Erythroblast (primary cell): ENCODE measurements at places on chromosomes 3 and 15.

DNA sequence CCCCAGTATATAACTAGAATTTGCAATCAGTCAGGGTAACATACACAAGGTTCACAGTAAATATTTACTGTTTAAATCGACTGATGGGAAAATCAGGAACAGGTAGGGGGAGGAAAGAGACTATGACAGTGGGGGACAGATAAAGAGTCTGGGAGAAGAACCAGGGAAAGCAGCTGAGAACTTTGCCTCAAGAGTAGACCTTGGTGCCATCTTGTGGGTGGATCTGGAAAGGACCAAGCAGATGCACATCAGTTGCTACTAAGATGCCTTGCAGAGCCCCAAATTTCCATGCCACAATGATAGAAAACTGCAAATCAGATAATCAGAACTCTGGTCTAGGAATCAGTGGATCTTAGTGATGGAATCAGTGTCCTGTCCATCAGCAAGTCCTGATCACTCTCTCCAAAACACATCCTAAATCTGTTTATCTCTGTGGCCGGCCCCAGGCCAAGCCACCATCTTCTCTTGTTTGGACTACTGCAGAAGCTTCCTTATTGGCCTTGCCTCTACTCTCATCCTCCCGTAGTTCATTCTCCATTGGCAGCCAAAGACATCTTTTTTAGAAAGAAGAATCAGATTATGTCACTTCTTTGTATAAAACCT lies 62.7 kb downstream of the PDE8A start:
- DNase-seq, result peak; percentile 35

DNA sequence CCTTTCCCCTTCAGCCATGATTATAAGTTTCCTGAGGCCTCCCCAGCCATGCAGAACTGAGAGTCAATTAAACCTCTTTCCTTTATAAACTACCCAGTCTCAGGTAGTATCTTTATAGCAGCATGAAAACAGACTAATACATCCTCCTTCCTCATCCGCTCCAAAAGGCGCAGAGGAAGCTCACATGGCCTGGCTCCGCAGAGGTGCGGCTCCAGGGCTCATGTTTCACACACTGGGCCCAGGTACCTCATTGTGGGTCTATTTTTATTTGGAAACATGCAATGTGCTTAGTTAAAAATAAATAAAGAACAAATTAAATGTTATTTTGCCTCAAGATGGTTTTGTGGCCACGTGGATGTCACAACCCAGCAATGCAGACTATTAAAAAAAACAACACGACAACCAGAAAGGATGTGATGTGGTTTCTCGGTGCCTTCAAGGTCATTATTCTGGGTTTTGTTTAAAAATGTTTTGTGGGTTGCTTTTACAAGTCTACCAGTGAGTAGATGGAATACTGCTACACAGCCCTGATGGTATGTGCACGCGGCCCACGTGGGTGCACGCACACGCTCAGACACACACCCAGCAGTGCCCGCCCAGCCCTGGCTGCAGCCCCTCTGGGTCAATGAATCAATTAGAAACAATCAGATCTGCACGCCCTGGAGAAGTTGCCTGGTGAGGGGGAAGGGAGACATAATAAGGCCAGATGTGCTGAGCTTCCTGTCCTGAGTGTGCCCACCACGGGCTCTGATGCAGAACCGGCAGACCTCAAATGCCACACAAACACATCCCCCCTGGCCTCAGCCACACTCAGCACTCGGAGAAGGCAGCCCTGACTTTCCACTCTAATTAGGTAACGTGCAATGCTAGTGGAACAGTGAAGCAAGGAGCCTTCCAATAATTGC lies 140.1 kb downstream of the ADAMTS17 start:
- DNase-seq, result no peak

- DNase-seq, result peak; percentile 75
Observed at GRCh38 chr3:194487289-194488054, 670 bp upstream of the ATP13A3 start.

- DNase-seq, result no peak
Observed at GRCh38 chr15:60372756-60373155, 25.0 kb downstream of the ANXA2 start.

DNA sequence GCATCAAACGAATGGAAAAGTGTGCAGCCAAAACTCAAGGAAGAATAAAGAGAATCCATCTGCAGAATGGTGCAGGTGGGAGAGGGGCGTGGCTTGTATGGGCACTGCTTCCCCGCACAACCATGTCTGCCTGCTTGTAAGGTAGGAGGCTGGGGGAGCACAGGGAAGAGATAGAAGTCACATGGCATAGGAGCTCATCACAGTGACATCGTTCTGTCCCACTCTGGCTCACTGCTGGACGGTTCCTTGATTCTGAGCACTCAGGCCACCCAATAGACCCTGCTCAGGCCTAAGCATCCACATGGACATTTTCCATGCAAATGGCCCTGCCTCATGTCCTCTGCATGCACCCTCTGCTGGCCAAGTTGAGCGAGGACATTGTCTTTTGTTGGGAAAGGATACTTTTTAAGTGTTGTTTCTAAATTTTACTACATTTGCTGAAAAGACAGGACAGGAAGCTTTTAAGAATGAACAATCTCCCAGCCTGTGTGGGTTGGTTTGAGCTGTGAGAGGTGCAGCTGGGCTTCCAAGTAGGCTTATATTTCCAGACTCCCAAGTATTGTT lies 3.1 kb downstream of the MYLK start:
- DNase-seq, result peak; percentile 3

GRCh38 chr3:58214484-58215316 lies 3.9 kb upstream of the DNASE1L3 start:
- no peak for DNase-seq

DNA sequence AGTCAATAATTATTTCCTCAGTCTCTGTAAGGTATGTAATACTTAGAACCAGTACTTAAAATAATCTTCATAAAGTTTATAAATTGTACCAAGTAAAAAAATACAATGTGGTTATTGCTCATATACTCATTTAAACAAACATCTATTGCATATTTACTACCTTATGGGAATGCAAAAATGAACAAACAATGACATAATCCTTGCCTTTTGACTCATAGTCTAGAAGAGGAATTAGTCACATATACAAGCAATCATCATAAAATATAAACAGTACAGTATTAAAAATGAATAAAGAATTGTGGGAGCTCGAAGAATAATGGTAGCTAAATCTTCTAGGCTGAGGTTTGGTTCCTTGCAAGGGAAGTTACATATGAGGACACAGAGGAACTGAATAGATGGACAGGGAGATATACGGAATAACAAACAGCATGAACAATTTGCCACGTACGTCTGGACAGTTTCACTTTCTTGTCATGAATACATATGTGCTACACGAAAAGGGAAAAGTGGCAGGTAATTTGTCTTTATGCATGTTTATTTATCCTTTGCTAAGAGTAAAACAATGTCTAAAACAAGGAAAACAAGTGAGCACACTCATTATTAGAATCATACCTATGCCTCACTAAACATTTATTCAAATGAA lies 17.2 kb downstream of the IMPG2 start:
- DNase-seq, result no peak

DNA sequence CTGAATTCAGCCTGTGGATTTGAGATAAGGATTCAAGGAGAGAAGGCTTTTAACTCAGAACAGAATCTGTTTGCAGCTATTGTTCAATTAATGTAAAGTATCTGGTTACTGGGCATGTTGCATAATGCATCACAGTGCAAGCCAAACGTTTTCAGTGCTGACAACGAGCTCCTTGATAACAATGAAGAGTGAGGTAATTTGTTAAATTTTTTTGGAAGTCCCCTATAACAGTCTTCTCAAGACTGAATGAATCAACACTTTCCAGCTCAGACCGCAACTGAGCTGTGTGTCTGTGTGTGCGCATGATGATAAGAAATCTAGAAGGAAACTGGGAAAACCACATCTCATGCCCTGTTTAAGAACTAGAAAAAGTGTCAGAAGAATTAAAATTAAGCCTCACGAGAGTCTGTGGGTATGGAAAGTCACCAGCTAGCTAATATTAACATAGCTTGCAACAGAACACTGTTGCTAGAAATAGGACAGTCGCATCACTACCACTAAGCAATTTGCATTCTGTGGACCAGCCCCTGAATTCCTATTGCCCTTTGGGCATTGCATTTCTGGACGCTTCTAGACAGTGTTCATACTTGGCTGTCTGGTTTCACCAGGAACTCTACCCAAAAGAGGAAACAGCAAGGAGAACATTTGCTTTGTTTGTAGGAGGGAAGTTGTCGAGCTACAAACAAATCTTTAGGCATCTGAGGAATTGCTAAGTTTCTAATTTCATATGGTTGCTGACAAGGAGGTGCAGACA lies 43.7 kb upstream of the ATP2C1 start:
- peak; percentile 94 for DNase-seq

- peak; percentile 30 for DNase-seq
Observed at GRCh38 chr3:183698756-183699155, 1.2 kb downstream of the YEATS2 start.

DNA sequence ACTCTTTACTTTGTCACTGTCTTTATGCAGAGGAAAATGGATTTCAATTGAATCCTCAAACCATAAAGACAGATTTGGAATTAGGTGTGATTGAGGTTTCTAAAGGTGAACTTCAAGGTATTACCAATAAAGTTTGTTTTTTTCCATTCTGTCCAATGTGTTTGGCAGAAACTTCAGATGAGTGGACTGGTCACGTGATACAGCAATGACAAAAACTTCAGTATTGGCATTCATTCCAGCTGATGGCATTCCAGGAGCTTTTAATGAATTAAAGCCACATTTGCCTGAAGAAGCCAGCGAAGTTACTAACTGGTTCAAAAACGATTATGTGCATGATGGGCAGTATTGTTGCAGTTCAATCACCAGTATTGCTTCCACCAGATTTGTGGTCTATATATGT lies 4.5 kb upstream of the MASP1 start:
- DNase-seq, result no peak

GRCh38 chr3:172221547-172221946 lies 182.2 kb downstream of the FNDC3B start:
- DNase-seq, result no peak

DNA sequence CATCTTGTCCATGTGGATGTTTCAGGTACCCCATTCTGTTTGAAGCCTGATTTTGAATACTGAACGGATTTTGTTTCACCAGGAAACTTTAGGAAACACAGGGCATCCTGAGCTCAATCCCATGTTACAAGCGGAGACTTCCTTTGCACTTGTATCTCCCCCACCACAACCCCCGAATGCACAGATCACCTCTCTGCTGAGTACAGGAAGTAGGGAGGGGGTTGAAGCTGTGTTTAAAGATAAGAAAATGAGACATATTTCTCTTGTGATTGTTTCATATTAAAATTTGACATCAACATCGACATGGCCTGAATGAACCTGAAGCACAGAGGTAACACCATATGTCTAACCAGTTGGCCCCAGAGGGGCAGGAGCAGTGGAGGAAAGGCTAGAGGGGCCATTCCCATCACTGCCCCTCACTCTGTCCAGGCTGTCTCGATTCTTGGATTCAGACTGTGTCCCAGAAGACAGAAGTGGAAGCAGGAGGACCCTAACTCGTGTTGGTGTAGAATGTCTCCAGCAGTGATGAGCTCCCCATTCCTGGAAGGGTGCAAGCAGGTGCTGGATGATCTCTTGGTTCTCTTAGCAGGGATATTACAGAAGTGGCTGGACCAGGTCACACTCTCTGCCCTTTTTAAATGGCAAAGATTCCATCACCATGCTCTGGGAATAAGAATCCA lies 59.6 kb upstream of the IQSEC1 start:
- no peak for DNase-seq

DNA sequence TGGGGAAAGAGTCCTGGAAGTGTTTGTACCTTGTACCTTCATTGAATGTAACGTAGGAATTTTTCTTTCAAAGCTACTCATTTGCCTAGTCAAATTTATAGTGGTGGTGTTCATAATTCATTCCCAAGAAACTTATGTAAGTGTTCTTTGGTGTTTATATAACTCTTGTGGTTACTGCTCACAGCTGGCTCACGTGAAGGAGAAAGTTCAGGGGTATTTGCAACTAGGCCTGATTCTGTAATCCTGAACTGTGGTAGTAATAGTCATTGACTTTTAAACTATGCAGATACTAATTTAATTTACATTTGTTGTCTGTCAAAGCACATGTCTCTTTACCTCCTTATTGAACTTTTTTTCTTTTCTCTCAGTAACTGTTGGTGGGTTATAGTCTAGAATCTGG lies 50.5 kb upstream of the TEX264 start:
- DNase-seq, result no peak

- DNase-seq, result no peak
Observed at GRCh38 chr15:38857814-38858213, 293.2 kb upstream of the RASGRP1 start.

DNA sequence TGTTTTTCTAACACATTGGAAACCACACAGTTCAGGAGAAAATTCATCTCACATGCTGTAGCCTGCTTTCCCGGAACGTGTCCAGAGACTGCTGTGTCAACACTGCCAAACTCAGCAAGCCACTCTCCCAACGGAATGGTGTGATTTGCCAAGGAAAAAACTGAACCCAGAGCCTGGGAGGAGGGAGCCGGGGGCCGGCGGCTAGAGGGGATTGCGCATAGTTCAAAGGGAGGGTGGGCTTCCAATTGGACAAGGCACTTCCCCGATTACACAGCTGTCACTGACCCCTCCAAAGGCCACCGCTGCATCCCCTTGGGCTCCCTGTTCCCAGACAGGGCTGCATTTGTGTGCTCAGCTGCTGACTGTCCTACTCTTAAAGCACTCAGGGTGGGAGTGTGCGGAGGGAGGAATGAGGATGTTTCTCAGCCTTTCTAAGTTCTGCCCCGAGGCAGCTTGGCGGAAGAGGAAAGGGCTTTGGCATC lies 256.2 kb downstream of the ZNF621 start:
- DNase-seq, result no peak

DNA sequence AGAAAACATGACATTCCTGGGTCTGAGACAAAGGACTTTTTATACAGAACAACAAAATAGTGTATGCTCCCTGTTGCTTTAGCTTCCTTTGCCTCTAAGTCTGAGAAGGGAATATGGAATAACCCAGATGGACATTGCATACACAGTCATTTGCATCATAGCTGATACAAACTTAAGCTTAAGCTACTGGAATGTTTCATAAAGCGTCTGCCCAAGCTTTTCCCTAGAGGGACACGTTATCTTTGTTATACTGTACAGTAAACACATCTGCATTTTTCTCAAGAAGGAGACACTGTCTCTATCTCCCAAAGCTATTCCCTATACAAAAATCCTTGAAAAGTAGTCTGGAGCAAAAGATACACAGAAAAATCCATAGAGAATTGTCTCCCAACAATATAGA lies 775.0 kb downstream of the DIPK2A start:
- no peak for DNase-seq

GRCh38 chr3:87982421-87982820 lies 76.4 kb downstream of the CGGBP1 start:
- DNase-seq, result no peak

GRCh38 chr3:34200576-34200975 lies 402.1 kb downstream of the PDCD6IP start:
- no peak for DNase-seq

GRCh38 chr3:50256978-50257890 lies 11.7 kb upstream of the SEMA3B start:
- DNase-seq, result peak; percentile 66

GRCh38 chr3:126017362-126017761 lies 48.4 kb downstream of the ROPN1B start:
- DNase-seq, result no peak

GRCh38 chr3:46222435-46223161 lies 14.5 kb upstream of the CCR1 start:
- DNase-seq, result no peak
